ENCODE measurements at places on chromosomes 11 and 22. TPM values are rescaled to one million over a fixed set of nuclear protein-coding genes. Genes with fewer than 3 reads are reported as not detected.
A peak's percentile ranks its signal among the peaks of the same experiment; 100 is the strongest.

DNA sequence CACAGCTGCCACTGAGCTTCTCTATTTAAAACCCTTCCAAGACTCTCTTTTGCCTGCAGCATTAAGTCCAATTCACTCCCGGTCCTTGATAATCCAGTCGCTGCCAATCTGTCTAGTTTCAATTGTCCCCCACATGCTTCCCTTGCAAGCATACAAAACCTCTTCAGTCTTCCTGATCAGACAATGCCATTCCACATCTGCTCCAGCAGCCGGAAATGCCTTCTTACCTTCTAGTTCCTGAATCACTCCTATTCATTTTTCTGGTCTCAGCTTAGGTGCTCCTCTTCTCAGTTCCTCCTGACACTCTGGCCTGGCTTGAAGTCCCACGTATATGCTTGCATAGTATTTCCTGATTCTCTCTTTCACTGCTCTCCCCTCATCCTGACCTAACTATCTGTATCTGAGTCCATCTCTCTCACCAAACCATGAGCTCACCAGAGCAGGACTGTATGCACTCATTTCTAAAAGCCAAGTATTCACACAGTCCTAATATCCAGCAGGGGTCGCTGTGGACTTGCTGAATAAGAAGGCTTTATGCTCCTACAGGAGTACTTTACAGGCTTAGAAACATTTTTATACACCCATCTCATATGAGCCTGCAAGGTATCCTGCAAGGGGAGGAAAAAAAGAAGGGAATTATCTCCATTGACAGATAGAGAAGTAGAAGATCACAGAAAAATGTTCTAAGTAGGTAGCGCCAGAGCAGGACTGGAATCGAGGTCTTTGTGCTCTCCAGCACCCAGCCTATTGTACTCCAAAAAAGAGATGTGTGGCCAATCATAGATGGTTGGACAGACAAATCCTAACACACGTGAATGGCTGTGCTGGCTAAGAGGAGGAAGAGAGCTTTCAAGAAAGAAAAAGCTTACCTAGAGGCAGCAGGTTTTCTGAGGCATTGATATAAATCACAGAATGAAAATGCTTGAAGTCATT lies 19.2 kb downstream of the XRRA1 start:
- DNase-seq, result peak; percentile 91

SAA1 gene
- not detected for total RNA-seq

DNA sequence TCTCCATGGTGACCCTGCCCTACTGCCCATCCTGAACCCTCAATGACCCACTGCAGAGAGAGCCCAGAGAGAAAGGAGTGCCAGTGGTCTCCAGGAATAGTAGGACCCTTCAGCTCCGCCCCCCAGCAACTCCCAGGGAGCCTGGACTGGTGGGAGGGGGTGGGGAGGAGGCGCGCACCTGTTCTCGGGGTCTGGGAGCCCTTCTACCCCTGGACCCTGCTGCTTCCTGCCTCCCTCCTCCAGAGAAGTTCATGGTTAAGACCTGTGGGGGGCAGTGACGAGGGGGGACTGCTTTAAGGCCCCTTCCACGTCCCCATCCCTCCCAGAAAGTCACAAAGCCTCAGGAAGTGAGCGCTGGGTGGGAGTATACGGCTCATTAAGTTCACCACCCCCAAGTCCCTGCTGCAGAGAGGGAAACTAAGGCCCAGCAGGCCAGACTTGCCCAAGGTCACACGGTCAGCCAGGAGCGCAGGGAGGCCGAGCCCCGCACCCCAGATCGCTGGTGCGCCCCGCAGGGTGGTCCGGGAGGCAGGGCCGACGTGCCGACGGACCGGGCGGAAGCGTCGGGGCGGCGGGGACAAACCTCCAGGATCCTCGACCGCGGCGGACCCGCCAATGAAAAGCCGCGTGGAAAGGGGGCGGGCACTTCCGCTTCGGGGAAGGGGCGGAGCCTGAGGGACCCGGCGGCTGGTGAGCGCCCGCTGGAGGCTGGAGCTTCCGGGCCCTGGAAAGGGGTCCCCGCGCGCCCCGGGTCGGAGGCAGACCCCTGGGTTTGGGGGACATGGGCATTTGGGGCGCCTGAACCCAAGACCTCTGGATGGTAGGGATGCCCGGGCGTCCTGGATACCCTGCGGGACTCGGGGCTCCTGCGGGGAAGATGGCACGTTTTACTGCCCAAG lies at the start of the genes NUDT22 and TRPT1:
Gene NUDT22, plus strand, starts transcription at position 667 of the 899 bp plus-strand sequence. CDS start 379 bp downstream, outside the sequence.
Gene TRPT1, minus strand, starts transcription at position 579 of the 899 bp plus-strand sequence. Its CDS starts 326 bp downstream, at position 253.
- no peak for DNase-seq

DNA sequence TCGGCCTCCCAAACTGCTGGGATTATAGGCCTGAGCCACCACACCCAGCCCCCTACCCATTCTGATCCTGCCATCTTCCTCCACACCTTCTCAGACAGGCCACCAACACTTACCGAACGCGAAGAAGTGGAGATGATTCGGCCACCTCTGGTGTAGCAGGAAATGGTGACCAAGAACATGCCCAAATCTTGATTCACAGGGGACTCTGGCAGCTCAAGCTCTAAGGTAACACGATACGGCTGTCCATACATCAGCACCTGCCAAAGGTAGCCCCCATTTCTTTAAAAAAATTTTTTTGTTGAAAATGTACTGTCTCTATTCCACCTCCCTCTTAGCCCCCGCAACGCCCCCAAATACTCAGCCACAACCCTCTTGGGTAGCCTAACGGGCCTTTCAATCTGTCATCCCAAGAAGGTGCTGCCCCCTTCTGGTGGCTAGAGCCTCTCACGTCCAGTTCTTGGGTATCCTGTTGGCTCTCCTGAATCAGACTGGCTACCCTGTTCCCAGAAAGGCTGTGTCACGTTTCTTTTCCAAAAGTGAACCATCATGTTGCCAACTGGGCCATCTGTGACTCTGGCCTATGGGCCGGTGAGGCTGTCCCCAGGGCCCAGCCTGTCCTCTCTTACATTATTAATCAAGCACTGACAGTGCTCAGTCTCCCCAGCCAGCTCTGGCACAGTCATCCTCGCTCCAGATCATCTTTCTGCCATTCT lies 5.3 kb upstream of the LRRN4CL start:
- peak; percentile 59 for DNase-seq
